Adipocyte (in vitro differentiated cells): ENCODE measurements at places on chromosomes 3 and 15.

GRCh38 chr3:59372346-59372745, 322.5 kb upstream of the CFAP20DC start:
- DNase-seq = no peak

GRCh38 chr15:72445426-72445825, 28.7 kb upstream of the ARIH1 start:
- DNase-seq = no peak

DNA sequence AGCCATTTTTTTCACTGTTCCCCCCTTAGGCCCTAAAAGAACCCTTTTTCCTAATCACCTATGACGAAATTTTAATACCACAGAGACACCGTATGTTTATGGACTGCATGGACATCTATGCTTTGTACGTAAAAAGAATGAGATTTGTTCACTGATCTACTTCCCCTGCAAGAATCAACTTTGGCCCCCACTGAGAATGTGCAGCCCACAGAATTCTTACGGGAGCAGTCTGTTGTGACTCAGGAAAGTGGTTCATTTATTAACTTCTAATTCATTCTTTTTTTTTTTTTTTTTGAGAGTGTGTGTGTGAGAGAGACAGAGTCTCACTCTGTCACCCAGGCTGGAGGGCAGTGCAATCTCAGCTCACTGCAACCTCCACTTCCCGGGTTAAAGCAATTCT, 17.6 kb downstream of the EIF4E3 start:
- no peak for DNase-seq

DNA sequence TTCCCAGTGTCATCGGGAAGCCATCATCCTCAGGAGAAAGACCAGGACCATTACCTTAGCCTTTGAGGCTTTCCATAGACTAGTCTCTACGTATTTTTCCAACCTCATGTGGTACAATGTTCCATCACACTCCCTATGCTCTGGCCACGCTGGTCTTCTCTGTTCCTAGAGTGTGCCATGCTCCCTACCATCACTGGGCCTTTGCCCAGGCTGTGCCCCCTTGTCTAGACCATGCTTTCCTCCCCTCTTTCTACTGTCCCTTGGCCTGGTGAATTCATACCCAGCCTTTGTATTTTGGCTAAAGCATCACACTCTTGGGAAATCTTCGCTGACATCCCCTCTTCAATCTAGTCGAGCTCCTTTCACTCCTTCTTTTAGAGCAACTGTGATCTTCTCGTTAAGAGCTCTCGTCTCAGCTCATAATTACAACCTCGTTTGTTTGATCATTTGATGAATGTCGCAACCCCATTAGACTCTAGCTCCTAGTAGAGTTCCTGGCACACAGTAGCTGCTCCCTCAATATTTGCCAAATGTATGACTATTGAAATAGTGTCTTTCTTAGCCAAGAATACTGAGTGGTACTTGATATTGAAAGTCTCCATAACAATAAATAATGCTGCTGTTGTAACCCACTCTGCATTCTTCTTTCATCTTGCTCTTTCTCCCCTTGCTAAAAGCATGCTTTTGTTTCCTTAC, 100.2 kb upstream of the FAM3D start:
- no peak for DNase-seq
